ENCODE measurements at places on chromosomes 2 and 18.

GRCh38 chr2:151776367-151776766 is 42.1 kb upstream of the NEB start:
- peak; percentile 48 for DNase-seq

DNA sequence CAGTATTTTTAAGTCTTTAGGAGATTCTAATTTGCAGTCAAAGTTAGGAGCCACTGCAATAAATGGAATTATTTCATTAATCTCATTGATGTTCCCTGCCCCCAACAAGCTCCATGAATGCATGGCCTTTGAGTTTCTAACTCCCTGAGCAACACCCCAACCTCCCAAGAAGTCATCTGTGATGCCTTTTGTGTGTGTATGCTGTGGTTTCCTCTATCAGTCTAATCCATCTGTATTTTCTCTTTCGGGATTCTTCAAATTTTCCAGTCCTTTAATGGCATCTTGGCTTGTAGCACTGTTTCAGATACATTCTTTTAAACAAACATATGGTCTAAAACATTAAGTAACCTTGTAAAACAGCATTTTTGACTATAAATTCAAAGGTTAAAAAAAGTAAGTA is 16.8 kb downstream of the SERPINB10 start:
- no peak for DNase-seq

GRCh38 chr2:197925204-197925603 is 120.8 kb downstream of the PLCL1 start:
- DNase-seq, result no peak

DNA sequence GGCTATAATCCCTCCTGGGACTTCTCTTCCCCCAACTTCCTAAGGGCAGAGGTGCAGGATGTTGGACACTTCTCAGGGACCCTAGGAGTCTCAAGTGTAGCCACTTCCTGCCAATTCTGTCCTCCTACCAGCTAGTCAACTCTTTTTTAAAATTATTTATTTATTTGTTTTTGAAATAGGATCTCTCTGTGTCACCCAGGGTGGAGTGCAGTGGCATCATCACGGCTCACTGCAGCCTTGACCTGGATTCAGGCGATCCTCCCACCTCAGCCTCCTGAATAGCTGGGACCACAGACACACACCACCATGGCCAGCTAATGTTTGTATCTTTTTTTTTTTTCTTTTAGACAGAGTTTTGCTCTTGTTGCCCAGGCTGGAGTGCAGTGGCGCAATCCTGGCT is 11.5 kb downstream of the SFTPB start:
- DNase-seq, result no peak

- no peak for DNase-seq
Measured at GRCh38 chr2:19532547-19533196, 174.2 kb upstream of the OSR1 start.

- no peak for DNase-seq
Measured at GRCh38 chr18:76960528-76961035, 138.2 kb downstream of the ZNF236 start.

GRCh38 chr2:149365931-149366583 is 35.7 kb downstream of the LYPD6 start:
- DNase-seq, result no peak

DNA sequence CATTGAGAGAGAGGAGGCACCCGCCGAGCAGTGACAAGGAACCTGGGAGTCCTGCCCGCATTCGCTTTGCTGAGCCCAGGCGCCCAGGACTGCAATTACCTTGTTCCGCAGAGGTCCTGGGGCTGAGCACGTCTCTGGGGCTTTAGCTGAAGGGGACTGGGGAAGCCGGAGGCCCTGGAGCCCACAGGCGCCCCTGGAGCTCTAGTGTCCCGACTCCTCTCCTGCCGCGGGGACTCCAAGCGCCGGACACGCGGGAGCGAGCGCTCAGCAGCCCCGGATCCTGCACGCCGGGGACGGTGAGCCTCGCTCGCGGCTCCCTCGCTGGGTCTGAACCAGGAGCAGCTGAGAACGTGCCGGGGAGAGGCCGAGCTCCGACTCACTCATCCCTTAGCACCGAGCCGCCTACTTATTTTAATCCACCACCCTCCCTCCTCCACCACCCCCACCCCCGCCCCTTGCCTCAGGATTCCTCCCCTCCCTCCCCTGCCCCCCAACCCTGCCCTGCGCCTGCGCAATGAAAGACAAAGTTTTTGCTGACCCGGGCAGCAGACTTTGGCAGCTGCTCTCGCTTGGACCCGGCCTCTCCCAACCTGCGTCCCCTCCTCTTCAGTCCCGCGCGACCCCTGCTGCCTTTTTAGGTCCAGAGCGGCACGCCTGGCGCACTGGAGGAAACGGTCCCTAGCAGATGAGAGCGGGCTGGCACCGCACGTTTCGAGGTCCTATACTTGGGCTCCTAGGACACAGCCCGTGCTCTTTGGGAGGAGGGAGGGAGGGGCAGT is at the start of gene OSR1:
OSR1 (minus strand) TSS at position 382 of the 779 bp plus-strand sequence. CDS start 4,818 bp downstream, outside the sequence.
- no peak for DNase-seq

DNA sequence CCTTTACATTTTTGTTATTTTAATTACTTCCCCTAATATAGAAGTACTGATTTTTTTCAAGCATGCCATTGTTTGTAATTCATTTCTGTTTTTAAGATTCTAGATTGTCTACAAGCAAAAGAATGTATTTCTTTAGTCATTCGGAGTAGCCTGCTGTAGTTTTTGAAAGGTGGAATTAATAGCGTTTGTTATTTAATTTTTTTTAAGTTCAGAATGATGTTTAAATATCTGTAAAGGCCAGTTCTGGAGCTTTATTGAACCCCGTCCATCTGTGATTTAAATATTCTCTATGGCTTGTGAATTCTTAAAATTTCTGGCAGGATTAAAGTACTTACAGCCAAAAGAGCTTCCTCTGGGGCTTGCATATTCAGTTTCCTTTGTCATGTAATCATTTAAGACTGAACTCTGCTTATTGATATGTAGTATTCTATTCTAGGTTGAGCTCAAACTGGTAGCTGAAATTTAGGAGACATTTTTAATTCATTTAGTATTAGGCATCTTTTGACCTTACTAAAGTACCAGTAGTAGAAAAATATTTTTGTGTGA is 5.2 kb downstream of the TGIF1 start:
- DNase-seq, result no peak

DNA sequence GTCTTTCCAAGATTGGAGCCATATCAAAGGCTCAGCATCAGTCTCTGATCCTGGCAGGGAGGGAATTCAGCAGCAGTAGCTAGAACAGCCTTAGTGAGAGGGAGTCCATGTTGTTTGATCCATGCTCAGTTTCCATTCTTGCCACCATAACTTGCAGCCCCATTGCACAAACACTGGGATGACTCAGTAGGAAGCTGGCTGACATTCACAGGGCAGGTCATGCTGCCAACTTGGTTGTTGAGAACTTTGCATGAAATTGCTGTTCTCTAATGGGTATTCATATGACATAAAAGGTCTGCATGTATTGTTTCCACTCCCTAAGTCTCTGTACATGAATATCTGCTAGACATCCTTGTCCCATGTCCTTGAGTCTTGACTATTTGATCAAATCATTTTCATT is 29.9 kb upstream of the STAT4 start:
- no peak for DNase-seq

- peak; percentile 44 for DNase-seq
Measured at GRCh38 chr2:137467246-137467862, 496.9 kb upstream of the HNMT start.

DNA sequence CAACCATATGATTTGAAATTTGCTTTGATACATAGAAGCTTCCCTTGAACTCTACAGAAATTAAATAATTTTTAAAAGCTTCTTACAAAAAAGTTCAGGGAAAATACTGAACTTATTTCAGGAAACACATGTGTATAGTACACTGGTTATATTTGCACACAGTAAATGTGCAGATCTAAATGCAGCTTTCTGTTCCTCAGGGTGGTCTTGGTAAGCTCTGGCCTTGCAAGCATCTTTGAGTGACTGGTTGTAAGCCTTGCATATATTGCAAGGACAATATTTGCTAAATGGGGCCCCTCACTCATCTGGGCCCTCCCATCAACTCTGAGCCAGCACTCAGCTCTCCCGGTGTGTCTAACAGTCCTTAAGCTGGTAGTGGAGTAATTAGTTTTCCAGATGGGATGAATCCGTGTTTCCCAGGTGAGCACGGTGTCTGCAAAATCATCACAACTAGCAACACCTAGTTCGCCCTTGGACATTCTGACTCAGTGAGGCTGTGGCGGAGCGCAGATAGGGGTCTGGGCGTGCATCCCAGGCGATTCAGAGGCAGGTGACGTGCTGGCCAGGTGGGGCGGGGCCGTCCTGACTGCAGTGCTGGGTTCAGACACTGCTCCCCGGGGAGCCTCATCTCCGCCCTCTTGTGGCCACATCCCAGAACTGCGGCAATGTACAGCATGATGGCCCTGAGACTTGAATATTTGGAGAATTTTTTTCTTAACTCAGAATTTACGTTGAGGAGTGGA is 149.6 kb downstream of the MBP start:
- peak; percentile 88 for DNase-seq

DNA sequence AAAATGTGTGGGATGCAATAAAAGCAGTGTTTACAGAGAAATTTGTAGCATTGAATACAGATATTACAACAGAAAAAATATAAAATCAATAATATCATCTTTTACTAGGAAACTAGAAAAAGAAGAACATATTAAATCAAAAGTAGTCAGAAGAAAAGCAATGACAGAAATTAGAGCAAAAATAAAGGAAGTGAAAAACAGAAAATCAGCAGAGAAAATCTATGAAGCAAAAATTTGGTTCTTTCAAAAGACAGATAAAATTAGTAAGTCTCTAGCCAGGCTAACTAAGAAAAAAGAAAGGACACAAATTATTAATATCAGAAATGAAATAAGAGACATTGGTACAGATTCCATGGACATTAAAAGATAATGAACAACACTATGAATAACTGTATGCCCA is 212.0 kb upstream of the MGAT5 start:
- no peak for DNase-seq

- DNase-seq, result no peak
Measured at GRCh38 chr2:176768185-176768584, 444.4 kb upstream of the HNRNPA3 start.

DNA sequence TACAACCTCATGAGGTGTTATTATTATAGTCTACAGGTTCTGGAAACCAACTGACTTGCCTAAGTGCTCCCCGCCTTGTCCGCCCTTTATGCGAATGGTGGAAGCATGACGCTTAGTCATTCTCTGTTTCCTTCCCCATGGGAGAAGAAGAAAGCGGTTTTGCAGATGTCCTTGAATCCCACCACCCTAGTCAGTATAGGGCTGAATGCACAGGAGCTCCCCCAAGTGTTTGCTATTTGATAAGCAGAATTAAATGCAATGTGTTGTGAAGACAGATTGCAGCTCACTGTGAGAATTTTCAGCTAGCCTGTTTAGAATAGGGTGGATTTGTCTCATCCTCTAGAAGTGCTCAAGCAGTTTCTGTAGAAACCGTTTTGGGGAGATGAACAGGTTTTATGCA is 652.0 kb downstream of the DCC start:
- DNase-seq, result no peak

DNA sequence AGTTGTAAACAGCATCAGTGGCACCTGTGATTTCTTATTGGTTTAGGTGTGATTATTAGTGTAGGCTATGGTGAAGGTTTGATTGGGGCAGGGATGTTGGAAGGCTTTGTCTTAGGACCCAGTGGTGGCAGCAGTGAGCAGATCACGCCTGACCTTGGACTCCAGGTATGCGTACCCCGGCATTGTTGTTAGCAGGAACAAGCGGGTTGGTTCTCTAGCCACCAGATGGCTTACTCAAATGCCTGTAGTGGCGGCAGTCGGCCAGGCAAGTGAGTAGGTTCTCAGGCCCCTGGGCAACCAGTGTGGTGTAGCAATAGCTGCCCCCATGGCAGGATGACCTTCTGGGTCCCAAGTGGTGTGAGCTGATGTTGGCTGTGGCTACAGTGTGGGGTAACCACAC is 558.3 kb downstream of the KCNJ3 start:
- DNase-seq, result no peak

- no peak for DNase-seq
Measured at GRCh38 chr2:43751476-43751990, 22.3 kb upstream of the DYNC2LI1 start.

DNA sequence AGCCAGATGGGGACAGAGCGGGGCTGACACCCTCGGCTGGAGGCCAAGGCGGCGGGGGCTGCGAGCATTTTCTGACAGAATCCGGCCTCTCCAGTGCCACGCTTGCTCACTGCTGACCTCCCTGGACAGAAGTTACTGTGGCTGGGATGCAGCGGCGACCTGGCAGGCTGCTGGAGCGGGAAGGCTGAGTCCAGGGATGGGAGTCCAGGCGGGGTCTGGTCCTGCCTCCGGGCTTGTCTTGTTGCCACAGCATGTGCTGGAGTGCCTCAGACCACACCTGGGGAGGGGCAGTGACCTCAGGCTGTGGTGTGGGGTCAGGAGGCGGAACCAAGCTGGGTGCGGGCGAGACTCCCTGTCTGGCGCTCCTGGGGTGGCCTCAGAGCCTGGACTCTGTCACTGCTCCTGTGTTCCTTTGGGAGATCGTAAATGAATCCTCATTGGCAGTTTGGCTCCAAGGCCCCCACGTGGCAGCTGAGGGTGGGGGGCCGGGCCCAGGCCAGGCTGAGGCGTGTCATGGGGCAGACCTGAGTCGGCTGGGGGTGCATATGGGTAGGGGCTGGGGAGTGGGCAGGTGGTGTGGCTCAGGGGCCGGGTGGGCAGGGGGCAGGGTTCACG is 5.5 kb downstream of the BOK start:
- DNase-seq, result no peak

DNA sequence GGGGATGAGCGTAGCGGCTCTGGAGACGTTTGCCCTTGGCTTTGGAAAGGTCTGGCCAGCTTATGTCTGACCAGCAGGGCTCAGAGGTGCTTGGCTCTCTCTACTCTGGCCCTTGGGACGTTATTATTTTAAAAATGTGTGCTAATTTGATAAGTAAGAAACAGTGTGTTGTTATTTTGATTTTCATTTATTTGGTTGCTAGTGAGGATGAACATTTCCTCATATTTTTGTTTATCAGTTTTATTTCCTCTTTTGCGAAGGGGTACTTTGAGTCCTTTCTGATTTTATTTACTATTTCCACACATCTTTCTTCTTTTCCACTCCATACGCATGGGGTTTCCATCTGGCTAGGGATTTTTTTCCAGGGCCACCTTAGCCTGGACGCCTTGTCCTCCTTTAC is 11.4 kb downstream of the CXCR4 start:
- no peak for DNase-seq

DNA sequence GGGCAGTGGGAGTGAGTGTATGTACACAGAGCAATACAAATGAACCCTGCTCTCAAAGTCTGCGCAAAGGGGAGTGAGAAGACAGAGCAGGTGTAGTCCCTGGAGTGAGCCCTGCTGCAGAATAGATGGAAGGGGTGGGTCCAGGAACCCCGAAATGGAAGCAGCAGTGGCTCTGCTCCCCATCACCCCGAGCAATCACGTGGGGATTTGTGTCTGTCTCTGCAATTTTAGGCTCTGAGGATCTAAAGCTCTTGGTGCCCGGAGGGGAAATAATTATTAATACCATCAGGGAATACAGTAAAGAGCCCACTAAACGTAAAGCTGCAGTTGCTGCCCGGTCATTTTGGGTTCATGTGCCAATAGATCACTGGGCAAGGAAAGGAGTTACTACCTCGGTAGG is 118.3 kb downstream of the LPIN1 start:
- no peak for DNase-seq

- no peak for DNase-seq
Measured at GRCh38 chr2:157345647-157346389, 20.2 kb upstream of the ERMN start.

- no peak for DNase-seq
Measured at GRCh38 chr18:58562146-58562998, 66.5 kb downstream of the ALPK2 start.

GRCh38 chr18:78767648-78768071 is 212.0 kb upstream of the SALL3 start:
- DNase-seq, result no peak
